ENCODE measurements at places on chromosomes 1 and 21. TPM values are rescaled to one million over a fixed set of nuclear protein-coding genes. Genes with fewer than 3 reads are reported as not detected.

DNA sequence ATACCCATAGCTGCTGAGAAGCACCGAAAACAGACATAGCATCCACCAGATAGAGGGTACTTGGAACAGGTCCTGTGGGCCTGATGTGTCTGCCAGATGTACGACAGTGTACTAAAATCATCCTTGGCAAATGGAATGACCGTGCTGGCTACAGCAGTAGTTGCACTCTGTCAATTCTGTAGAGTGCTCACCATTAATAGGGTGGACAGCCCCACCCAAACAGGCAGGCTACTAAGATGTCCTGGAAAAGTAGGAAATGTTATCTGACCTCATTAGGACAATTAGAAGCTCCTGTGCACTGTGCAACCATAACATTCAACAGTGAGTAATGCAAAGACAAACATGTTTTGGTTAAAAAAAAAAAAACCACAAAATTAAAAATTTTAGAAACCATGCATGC is 106.2 kb downstream of the PTPN14 start:
- no peak for DNase-seq

- no peak for DNase-seq
These were observed 57.4 kb upstream of the MTF2 start for GRCh38 chr1:93021539-93022134.

- no peak for DNase-seq
These were observed 46.7 kb upstream of the HAO2 start for GRCh38 chr1:119321666-119322419.

GRCh38 chr21:18725653-18726052 is 322.1 kb upstream of the TMPRSS15 start:
- DNase-seq, result peak; percentile 40

- DNase-seq, result no peak
These were observed 81.9 kb downstream of the RGL1 start for GRCh38 chr1:183886853-183887252.

The OPRD1 gene
- 1.2 TPM for total RNA-seq

DNA sequence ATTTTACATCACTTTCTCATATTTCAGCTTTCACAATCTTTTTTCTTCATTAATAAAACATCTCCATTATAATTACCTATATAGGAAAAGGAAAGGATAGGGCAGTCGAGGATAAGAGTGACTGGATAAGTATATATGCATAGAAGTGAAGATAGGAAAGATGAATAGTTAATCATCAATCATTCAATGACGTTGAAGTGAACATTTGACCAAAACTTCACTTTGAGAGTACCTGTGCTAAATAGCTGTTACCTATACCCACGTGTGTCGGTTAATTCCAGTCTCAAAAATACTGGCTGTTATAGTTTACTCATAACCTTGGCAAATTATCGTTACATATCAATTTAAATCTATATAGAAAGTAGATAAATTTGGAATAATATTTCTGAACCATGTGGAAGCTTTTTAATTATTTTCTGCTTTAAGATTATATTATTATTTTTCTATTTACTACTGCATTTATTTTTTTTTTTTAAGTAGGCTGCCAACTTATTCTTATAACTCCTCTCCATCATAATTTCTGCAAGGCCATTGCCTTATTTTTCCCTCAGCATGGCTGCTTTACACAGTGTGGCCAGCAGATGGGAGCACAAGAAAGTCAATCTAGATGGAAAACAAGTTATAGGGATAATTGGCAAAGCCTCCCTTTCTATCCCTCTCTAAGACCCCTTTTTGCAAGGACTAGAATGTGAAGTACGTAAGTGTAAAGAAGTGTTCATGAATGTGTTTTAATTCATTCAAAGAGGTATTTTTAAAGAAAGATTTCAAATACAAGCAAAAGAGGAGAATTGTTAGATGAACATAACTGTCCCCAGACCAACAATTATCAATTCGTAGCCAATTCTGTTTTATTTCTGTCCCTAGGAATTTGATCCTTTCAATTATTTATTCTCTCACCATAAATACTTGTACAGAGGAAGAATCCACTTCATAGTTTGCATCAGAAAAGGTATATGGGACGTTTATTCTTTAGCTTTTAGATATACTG is 290.4 kb downstream of the KCNT2 start:
- DNase-seq, result peak; percentile 44

GRCh38 chr1:84689514-84690396 is 506 bp downstream of the SSX2IP start:
- peak; percentile 77 for DNase-seq

GRCh38 chr1:218942431-218942830 is 231.2 kb upstream of the LYPLAL1 start:
- no peak for DNase-seq

GRCh38 chr21:43187715-43188114 is 18.9 kb downstream of the CRYAA start:
- DNase-seq, result no peak

GRCh38 chr1:117544509-117545109 is 61.2 kb upstream of the TENT5C start:
- DNase-seq, result no peak

DNA sequence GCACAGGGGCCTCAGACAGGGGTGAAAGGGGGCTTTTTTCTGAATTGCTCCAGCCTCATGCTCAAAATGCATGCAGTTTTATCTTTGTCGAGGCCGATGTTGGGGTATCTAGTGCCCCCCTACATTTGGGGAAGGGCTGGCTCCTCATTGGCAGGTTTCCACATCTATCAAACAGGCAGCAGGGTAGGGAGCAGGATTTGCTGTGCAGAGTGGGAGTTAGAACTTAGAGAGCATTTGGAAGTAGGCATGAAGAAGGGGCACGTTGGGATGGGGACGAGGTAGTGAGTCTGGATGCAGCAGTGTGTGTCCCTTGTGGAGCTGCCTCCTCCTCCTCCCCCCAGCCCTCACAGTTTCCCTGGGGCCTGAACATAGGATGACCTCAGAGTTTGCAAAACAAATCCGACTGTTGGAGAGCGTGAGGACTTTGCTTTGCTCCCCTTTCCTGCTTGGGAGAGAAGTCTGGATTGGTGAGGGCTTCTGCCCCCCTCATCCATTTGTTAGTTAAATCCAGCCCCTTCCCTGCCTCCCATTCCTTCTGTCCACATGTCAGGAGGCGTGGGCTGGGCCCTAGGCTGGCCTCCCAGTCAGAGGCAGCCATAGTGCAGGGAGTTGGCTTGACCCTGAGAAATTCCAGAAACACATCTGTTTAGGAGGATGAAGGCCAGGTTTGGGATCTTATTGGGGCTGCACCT is 36.9 kb upstream of the GPR37L1 start:
- no peak for DNase-seq

DNA sequence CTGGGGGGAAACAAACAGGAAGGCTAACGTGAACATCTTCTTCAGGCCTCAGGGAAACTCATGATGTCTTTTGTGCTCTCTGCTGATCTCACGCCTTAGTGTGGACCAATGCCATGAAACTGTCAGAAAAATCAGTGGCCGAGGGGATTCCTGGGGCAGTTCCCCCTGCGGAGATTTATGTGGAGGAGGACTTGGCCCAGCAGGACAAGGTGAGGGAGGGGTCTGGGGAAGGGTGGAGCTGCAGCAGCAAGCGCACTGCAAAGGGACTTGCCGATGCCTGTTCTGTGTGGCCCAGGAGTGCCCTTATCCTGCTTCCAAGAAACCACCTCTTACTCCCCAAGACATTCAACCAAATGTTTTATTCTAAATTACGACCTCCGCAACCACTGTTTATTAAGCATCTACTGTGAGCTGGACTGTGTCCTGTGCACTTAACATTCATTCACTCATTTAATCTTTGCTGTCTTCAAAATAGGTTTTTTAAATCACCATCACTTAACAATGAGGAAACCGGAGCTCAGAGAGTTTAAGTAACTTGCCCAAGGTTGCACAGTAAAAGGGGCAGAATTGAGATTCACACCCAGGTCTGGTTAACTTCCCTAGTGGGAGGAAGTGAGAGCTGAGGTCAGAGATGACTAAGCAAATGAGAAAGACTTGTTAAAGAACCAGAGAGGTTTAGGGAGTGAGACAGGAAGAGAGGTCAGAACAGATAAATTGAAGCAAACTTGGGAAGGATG is 49.7 kb downstream of the FHAD1 start:
- DNase-seq, result no peak

DNA sequence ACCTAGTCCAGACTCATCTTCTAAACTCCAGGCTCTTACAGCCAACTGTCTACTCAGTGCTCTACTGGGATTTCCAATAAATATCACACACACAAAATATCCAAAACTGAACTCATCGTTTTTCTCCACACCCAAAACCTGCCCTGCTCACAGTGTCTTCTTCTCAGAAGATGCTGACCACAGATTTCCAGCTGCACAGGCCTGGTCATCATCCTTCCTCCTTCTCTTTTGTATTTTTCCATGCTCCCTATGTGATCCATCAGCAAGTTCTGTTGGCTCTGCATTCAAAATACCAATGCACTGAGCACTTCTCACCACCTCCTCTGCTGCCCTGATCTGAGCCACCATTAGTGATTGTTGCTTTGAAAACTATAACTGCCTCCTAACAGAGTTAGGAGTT is 159.5 kb upstream of the KAZN start:
- DNase-seq, result no peak

The ATP1A4 gene
- not detected for total RNA-seq

DNA sequence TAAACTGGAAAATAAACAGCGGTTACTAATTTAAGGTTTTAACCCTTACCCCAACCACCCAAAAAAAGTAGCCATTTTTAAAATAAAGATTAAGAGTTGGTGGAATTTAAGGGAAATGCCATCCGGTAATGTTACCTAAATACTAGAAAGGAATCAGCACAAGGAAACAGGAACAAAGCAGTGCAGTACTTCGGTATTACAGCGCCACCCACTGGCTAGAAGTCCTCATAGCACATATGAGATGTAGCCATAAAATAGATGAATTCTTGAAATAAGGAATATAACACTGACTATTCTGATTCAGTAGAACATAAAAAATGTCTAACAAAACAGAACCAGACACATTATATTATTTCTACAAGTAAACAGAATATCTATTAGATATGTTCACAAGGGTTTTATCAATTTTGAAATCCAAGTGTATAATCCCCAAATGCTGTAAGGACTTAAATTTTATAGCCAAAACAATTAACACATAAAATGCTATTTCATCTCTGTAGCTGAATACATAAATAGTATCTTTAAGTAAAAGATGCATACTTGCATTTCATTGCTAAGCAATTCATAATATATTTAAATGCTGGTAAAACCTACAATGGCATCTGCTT is 58.8 kb downstream of the FRRS1 start:
- DNase-seq, result peak; percentile 80

DNA sequence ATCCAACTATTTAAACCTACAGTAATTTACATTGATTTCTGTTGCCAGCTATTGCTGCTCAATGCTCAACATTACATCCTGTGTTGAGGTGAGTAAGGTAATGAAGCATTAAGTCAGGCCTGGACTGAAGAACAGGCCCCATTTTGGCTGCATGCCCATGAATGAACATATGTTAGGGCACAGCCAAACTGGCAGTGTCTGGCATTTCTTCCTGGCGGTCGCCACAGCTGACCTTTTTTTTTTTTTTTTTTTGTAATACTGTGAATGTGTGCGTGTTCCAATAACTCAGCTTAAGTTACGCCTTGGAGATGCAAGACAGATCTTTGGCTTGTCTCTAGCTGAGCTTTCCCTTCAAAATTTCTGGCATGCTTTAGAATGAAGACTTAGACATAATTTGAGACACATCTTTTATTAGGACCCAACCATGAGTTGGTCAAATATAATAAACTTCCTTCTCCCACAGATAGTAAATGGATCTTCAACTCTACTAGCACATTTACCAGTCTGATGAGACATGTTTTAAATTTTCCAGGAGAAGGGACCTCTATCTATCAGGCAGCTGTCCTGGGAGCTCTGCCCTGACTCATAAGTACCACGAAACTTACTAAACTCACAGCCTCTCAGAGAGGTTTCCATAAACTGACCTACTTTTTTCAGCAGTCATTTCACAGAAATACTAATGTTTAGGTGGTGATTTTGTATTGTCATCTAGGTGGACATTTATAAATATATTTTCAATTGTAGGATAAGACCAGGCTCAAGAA is 341.1 kb upstream of the RUNX1 start:
- DNase-seq, result no peak

DNA sequence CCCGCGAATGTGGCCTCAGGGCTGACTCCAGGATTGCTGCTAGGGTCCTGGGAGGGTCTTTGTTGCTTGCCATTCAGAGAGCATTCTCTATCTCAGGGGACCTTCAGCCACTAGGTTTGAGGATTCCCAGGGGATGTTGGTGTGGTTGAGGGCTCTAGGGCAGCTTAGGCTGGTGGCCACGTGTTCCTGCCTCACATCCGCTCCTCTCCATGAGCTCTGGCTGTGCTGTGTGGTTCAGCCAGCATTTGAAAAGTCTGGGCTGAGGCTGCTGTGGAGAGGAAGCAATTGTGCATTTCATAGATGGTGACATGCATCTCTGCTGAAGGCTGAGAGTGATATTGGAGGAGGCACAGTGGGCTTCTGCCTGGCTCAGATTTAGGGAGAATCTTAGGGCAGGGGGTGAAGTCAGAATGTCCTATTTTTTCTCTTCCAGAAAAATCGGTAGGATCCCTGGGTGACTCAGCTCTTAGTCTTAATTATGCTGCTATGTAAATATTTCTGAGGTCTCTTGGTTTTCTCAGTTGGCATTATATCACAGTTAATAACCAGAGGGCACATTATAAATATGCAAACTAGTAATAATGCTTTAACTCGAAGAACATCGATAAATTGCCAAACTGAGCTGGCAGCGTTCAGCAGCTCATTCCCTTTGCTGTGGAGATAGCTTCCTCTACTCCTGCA is 182.3 kb downstream of the CAMTA1 start:
- no peak for DNase-seq

The OR2L8 gene
- 0.61 TPM for total RNA-seq

The CASQ1 gene
- total RNA-seq, result not detected
